ENCODE measurements at places on chromosomes 4 and X.

DNA sequence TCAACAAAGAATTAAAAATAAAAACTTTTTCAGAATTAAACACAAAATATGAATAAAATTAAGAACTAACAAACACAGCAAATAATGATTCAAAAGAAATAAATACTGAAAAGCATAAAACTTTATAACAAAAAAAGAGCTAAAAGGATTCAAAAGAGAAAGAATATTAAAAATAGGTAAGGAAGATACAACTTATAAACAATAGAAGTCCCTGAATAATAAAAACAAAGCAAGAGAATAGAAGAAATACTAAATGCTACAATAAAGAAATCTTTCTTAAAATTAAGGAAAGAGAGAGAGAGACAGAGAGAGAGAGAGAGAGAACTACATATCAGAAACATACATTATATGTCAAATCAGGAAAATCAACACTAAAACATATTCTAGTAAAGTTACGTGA is 619.9 kb upstream of the SLIT2 start:
- DNase-seq: no peak

DNA sequence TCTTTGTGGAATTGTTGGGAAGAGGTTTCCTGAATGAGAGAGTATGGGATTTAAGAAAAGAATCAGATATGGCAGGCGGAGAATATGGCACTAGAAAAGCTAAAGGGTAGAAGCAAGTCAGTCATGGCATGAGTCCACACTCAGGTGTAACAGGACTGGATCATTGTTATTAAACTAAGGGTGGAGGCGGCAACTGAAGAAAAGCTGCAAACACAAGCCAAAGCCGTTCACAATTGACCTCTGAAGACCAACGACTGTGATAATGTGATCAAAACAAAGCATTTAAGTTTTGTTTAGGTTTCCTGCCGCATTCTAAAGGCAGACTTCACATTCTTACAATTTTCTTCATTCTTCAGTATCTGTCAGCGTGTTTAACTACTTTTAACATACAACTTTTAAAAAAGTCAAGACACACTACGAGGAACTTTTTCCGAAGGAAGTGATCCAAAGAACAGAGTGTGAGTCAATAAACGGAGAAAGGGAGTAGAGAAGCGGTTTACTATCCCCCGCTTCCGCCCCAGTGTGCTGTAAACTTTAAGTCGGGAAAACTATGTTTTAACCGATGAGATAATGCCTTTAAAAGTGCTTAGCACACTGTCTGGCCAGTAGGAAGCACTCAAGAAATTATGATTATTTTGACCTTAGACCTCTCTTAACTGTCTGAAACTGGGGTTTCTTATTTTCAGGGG is 909 bp upstream of the SLAIN2 start:
- no peak for DNase-seq

DNA sequence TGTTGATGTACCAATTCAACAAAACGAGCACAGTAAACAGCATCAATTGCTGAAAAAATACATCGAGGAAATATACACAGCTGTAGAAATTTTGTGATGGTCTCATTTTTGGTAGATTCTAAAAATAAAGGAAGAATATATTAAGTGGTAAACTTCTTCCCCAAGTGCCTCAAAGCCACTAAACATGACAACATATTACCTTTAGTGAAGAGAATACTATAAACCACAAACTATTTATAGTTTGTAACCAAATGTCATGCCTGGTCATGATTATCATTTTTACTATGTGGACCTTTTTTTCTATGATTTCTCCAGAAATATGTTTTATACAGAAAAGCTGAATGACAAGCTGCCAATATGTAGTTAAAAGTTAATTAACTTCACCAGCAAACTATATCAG is 106.9 kb downstream of the THOC2 start:
- no peak for DNase-seq

GRCh38 chr4:157885811-157886210 is 287.0 kb downstream of the GASK1B start:
- no peak for DNase-seq

DNA sequence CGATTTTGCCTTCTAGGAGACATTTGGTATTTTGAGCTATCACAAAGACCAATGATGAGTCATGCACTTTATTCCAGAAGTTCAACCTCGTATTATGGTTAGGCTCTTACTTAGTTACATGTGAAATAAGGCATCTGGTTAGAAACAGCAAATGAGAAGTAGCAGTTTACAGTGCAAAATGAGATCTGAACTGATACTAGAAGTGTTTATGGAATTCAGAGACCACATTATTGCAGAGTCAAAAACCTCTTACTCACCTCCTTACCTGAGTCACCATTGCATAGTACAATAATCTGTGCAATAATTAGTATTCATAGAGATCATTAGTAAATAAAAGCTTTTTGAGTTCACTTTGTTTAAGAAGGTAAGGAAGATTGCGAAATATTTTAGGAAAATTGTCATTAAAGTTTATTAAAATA is 38.7 kb downstream of the SEC24B start:
- DNase-seq: no peak

All from T-cell (primary cell).